Stimulated activated CD4-positive, alpha-beta T cell treated with anti-CD3 and anti-CD28 coated beads, Interleukin-12 subunit alpha, Interleukin-12 subunit beta, amount 100 ng/mL, for 48 hours (primary cell): ENCODE measurements at places on chromosomes 13 and 19.
A peak's percentile ranks its signal among the peaks of the same experiment; 100 is the strongest.

DNA sequence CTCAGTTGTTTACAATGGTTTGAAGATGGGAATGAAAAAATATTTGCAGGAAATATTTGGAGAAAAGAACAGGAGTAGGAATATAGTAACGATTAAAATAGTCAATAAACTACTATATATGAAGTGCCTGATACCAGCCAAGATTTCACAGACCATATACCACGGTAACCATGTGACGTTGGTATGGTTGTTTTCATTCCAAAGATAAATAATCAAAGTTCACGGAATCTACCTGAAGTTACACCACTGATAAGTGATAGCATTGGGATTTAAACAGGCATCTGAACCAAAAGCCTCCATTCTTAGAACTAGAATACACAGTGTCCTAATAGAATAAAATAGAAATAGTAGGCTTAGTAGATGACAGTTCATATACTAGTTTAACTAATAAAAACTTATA lies 123.5 kb downstream of the RBM26 start:
- no peak for DNase-seq

DNA sequence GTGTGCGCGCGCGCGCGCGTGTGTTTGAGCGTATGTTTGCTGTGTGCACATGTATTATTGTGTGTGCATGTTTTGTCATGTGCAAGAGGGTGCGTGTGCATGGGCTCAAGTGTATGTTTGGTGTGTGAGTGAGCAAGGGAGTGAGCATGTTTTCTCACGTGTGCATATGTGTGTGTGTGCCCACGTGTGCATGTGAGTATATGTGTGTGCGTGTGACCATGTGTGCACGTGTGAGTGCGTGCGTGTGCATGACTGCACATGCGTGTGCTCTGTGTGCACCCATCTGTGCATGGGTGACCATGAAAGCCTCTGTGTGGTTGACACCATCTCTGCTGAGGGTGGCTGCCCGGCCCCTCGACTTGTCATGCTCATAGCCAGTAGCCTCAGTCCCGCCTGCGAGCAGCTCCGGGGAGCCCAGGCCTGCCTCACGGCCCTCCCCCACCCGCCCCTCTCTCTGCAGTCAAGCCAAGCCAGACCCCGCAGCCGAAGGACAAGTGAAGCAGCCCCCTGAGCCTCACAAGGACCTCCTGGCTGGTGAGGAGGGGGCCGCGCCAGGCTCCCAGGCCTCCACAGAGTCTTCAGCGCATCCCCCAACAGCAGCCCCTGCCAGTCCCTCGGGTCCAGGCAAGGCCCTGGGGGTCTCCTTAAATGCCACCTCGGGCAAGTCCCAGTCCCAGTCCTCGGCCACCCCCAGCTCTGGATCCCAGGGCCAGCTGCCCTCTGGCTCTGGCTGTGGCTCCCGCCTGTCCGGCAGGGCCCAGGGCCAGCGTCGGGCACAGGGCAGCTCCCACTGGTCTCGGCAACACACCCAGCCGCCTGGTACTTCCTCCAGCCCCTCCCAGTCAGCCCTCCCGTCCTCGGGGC lies 6.0 kb downstream of the REEP6 start:
- no peak for DNase-seq

DNA sequence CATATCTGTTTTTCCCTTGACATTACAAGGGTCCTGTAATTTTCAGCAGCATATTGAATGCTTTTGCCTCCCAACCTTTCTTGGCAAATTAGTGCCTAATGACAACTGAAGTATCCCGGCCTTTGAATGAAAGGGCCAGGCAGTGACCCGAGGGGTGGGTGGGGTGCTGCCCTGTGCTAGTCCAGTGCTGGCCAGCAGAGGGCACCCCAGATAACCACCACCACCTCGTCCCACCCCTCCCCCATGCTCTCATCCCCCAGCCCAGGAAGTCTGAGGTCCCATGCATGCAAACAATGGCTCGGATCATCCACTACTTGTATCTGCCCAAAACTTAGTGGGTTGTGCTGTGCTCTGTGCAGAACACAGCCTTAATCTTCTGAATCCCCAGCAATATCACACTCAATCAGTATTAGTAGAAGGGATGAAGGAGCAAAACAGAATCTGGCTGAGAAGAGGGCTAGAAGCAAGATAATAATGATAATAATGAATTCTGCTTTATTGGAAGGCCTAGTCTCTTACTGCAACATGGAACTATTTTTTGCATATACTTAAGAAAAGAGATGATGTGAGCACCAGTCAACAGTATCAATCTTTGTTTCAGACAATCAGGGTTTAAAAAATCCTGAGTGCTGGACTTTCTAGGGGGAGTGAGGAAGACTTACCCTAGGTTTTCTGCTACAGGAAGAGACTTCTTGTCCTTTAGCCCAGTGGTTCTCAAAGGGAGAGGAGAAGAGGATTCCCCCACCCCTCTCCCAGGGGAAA lies 3.8 kb downstream of the ATP12A start:
- DNase-seq: peak; percentile 69

DNA sequence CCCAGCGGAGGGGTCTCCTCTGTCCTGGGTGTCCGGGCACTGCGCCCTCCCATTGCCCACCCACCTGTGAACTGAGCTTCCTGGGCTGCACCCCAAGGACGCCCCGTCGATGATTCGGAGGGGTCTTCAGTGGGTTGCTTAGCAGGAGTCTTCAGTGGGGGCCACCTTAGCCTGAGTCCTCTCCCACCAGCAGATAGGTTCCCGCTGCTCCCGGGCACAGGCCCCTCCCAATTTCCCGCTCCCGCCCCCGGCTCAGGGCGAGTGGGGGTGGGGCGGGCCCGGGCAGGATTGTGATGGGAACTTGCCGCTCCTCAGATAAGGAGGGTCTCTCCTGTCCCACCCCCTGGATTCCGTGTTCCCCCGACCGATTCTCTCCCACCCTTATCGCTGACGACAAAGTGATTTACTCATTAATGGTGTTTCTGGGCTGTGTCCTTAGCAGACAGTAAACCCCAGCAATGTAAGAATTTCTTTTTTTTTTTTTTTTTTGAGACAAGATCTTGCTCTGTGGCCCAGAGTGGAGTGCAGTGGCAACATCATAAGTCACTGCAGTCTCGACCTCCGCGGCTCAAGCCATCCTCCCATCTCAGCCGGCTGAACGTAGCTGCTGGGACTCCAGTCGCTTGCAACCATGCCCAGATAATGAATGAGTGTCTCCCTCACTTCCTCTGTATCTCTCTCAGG lies 655 bp upstream of the S1PR5 start:
- no peak for DNase-seq

- no peak for DNase-seq
Observed at GRCh38 chr19:2619076-2619475, 83.4 kb downstream of the GNG7 start.
